Stimulated activated CD4-positive, alpha-beta T cell treated with anti-CD3 and anti-CD28 coated beads, Interleukin-15, amount 100 ng/mL, for 24 hours (primary cell): ENCODE measurements at places on chromosomes 1 and 21.

GRCh38 chr1:36714301-36714700, 231.6 kb upstream of the CSF3R start:
- no peak for DNase-seq

DNA sequence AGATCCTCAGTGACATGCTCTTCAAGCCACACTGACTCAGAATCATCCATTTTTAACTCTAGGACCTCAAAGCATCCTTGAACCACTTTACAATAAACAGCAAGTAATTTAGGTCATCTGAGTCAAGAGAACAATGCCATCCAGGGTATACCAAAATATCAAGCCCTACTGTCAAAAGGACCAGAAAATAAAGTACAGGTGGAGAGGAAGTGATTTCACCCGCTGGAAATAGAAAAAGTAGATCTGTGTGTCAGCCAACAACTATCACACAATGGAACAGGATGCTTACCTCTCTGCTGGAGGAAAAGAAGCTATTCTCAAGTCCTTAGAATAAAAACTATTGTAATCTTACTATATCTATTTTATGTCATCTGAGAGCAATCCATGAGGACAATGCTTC, 37.0 kb downstream of the RERE start:
- no peak for DNase-seq

DNA sequence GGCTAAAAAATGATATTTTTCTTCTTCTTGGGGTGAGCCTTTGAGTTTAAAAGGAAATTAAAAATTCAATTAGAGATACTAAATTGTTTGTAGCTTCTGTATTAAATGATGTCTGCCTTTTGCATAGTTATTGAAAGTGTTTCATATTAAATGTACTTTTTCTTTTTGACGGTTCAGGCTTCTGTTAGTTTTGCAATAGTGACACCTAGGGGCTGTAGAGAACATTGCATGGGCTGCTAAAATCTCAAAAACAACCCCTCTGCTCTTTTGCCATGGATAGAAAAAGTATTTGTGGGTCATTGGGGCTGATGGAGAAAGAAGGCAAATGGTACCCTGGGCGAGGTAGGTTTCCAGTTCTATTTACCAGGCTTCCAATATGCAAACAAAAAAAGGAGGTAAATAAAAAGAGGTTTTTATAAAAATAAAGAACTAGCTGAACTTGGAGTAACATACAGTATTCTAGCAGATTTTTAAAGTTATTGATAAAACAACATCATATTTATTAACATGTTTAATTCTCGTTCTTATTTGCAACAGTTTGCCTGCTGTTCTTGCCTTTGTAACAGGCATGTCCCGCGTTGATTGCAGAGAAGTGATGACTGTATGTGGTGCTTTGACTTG, 115.4 kb upstream of the HOOK1 start:
- DNase-seq, result peak; percentile 4

GRCh38 chr1:230643908-230644307, 1.6 kb downstream of the COG2 start:
- DNase-seq, result peak; percentile 23

GRCh38 chr21:45836694-45837670, 144.6 kb upstream of the COL6A1 start:
- no peak for DNase-seq

DNA sequence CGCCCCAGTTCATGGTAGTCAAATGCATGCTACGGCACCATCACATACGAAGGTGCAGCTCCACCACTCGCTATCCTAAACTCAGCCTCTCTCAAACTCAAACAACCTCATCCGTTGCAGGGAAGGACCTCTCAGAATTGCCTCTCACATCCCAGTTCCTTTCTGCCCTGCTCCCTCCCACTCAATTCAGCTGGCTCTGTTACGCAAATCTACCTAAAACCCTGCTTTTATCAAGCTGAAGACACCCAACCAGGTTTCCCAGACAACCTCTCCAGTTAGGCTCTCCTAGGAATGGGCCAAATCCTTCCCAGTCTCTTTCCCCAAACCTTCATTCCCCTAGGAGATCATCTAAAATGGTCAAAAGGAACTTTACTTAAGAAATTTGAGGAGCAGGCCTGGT, 62.9 kb downstream of the CLSTN1 start:
- no peak for DNase-seq

DNA sequence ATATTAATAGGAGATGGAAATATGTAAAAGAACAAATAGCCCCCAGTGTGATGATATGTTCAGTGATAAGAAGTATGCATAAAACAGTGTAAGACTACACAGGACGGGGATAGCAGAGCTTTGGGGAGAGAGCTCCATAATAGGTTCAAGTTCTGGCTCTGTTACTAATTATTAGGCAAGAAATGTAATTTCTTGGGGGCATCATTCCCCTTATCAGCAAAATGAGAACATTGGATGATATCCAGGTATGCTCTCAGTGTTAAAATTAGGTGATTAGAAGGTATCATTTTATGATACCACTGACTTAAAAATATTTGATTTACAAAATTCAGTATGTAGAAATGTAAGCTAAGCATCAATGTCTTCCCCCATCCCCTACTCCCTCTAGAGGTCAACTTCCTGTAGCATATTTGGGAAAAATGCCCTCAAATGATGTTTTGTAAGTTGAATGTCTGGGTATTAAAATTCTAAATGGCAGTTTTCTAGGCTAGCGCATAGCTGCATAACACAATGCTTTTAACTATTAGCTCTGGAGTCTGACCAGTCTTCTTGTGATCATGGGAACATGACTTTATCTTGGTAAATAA, 585.7 kb upstream of the CAMK1G start:
- DNase-seq, result no peak

- DNase-seq, result no peak
Observed at GRCh38 chr1:160520999-160521398, 2.1 kb downstream of the SLAMF6 start.

DNA sequence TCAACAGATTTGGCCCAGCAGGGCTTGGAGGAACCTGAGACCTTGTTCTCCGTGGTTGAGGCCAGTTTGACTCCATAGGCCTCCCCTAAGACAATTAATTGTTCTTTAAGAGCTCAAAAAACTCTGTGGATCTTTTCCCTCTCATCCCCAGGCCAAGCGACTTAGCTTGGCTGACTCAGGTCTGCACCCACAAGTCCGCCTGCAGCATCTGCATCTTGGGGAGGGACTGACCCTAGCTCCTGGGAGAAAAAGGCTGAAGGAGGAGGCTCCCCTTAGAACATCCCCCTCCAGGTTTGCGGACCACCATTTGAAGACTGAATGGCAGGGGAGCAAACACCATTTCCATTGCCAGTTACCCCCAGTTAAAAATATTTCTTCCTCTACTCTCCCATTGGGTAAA, 1.5 kb upstream of the HES2 start:
- no peak for DNase-seq

- DNase-seq, result no peak
Observed at GRCh38 chr1:211518330-211519289, 26.6 kb upstream of the RD3 start.

DNA sequence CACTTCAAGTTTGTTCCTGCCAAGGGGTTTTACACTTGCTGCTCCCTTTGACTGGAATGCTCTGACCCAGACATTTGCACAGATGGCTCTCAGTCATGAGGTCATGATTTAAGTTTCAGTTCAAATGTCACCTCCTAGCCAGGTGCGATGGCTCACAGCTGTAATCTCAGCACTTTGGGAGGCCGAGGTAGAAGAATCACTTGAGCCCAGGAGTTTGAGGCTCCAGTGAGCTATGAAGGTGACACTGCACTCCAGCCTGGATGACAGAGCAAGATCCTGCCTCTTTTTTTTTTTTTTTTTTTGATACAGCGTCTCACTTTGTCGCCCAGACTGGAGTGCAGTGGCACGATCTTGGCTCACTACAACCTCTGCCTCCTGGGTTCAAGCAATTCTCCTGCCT, 4.5 kb upstream of the ZMYM4 start:
- no peak for DNase-seq

- no peak for DNase-seq
Observed at GRCh38 chr1:177354247-177354646, 183.5 kb downstream of the BRINP2 start.

DNA sequence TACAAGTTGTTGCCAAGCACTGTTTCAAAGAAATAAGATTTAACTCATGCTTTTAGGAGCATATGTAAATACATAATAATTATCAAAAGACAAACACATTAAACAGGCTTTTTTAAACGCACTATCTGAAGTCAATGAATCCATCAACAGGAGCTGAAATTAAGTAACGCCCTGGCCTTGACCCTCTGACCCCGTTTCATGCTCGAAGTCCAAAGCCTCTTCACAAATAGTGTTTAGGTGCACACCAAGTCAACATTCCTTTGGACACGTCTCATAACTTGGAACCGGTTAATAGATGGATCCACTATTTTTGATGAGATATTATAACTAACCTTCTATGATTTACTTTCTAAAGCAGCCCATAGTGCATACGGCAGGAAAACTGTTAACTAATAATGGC, 209.3 kb downstream of the GABPA start:
- DNase-seq, result no peak

GRCh38 chr1:39490596-39491145, 765 bp upstream of the BMP8A start:
- peak; percentile 29 for DNase-seq

DNA sequence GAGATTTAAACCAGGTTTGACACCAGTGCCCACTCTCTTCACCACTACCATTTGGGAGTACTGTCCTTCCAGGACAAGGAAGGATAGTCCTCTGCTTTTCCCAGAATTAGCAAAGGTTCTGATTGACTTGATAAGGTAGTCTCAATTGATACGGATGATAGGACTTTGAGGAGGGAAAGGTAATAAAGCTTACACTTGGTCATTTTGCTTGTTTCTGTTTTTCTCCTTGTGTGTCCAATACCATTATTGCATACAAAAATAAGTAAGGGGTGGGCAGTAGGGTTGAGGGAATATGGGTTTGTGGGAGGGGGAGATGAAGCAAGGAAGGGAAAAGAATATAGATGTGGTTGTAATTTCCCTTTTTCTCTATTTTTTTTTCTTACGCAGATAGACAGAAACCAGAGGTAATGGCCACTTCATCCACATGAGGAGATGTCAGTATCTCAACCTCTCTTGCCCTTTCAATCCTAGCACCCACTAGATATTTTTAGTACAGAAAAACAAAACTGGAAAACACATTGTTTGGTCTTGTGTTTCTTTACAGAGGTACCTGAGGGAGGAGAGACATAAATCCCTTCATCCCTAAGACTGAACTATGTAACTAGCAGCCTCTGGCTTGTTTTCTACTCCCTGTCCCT, 2.6 kb downstream of the C1orf56 start:
- no peak for DNase-seq

- no peak for DNase-seq
Observed at GRCh38 chr1:84390226-84390625, 8.1 kb upstream of the DNASE2B start.

GRCh38 chr1:21652937-21653743, 16.0 kb downstream of the RAP1GAP start:
- DNase-seq, result no peak

- peak; percentile 92 for DNase-seq
Observed at GRCh38 chr1:32247983-32248889, 1.2 kb downstream of the FAM167B start.

- DNase-seq, result no peak
Observed at GRCh38 chr21:15620892-15621291, 108.9 kb upstream of the USP25 start.

- no peak for DNase-seq
Observed at GRCh38 chr1:50646526-50646925, 223.3 kb upstream of the DMRTA2 start.

- no peak for DNase-seq
Observed at GRCh38 chr1:31651089-31651420, 6.4 kb upstream of the PEF1 start.

- no peak for DNase-seq
Observed at GRCh38 chr1:241600496-241600901, 39.7 kb downstream of the CHML start.

DNA sequence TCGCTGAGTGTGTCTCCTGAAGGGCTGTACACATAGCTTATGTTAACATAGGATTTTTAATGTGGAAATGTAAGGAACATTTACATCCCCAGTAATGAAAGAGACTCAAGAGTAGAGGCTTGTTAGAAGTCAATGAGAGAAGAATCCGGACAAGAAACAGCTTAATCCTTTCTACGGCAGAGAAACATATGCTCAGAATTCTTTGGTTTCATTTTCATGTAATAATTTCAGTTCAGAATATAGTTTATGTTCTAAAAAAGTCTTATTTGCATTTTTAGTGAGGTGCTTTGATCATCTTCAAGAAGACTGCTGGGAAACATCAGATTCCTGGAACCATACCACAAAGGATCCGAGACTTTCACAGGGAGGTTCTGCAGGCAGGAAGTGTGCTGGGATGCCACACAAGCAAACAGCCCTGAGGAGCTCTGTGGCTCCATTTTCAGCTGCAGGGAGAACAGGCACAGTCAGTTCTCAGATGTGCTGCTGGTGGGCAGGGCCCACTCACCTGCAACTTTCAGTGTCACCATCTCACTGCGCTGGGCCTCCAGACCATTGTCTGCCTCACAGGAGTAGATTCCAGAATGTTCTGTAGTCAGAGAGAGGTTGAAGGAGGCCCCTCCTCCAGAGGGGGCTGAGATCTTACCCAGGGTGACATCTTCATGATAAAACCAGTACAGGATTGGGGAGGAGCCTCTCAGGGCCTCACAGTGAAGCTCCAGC, 28.4 kb downstream of the FCRL5 start:
- DNase-seq, result no peak

DNA sequence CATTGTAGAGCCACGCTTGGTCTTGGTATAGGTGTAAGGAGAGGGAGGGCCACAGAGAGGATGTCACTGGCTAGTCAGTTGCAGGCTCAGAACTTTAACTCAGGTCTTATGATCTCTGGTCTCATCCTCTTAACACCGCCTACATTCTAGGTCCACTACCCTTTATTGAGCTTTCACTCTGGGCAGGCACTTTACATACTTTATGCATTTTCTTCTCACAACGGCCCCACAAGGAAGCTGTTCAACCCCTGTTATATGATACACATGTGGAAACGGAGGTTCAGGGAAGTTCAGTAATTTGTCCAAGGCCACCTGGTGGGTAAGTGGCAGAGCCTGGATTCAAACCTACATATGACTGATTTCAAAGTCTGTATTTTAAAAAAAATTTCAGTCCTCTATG, 25.3 kb upstream of the RCAN3 start:
- no peak for DNase-seq

DNA sequence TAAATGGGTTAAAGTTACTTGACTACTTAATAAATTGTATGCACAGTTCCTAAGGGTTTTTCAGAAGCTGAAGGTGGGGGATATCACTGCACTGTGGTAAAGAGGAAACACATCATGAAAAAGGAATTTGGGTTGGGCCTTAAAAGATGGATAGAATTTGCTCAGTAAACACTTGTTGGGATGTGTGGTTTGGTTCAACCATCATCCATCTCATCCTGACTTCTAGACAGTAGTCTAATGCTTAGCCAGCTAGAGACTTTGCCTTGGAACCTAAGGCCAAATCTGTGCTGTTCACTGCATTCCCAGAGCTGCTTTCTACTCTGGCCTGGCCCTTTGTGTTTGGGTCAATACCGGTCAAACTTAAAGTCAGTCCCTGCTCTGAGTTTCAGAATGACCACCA, 30.6 kb downstream of the LY9 start:
- DNase-seq, result no peak

DNA sequence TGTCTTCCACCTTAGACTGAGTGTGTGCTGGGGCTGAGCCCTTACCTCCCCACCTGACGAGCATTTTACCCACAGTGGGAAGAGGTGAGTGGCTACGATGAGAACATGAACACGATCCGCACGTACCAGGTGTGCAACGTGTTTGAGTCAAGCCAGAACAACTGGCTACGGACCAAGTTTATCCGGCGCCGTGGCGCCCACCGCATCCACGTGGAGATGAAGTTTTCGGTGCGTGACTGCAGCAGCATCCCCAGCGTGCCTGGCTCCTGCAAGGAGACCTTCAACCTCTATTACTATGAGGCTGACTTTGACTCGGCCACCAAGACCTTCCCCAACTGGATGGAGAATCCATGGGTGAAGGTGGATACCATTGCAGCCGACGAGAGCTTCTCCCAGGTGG, 73.7 kb downstream of the EPHB2 start:
- DNase-seq, result no peak
